ENCODE measurements at places on chromosomes 13 and 19. TPM values are rescaled to one million over a fixed set of nuclear protein-coding genes. Genes with fewer than 3 reads are reported as not detected.

DNA sequence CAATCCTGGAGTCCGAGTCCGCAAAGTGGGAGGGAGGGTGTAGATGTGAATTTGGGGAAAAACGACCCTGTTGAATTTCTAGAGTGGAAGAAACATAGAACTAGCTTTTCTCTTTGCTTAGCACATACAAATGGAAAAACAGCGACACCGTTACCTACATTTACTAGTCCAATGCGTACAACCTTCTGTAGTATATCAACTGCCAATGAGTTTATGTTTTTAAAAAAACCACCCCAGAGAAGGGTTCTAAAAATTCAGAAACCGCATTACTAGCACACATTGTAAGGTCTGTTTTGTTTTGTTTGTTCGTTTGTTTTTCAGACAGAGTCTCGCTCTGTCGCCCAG, 332 bp upstream of the SUPT20H start:
- no peak for DNase-seq
- peak overlapping the region; percentile 90 for H3K27ac ChIP-seq
- H3K27me3 ChIP-seq, result no peaks in the 10 kb centered on the region
- H3K4me1 ChIP-seq, result peaks cover 14% of the 10 kb centered on the region
- peak overlapping the region; percentile 94 for H3K4me3 ChIP-seq

DNA sequence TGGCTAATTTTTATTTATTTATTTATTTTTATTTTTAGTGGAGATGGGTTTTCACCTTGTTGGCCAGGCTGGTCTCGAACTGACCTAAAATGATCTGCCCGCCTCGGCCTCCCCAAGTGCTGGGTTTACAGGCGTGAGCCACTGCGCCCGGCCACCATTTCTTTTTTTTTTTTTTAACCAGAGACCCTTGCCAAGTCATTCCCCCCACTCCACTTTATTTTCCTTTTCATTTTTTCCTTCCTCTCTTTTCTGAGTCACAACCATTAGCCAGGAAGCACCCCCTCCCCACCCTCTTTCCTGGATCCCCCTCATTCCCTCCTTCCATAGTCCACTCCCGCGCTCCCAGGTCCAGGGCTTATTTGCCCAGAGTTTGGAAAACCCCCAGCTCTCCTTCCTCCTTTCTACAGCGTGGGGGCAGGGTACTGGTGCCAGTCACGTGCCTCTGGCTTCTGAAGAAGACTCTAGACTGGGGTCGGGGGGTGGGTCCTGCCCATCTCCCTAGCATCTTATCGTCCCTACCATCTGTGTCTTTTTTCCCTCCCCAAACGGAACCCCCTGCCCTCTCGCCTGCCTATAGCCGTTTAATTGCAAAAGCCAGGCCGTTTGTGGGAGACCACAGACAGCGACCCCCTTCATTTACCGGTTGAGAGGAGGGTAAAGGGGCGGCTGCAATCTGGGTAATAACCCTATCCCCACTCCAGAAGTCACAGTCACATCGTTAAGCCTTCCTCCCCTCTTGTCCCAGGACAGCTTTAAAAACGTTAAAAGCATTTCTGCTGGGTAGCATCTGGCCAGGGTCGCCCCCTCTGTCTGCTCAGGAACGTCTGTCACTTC, 1.1 kb upstream of the CALR start:
- peaks cover 53% of the 10 kb centered on the region for H3K4me1 ChIP-seq
- no peaks in the 10 kb centered on the region for H3K27me3 ChIP-seq
- H3K4me3 ChIP-seq, result peak overlapping the region; percentile 97
- DNase-seq, result peak; percentile 74
- H3K36me3 ChIP-seq, result peaks cover 28% of the 10 kb centered on the region

- no peak for DNase-seq
These were observed 76.2 kb upstream of the TNFSF11 start for GRCh38 chr13:42497798-42498197.

Gene MKNK2
- total RNA-seq, result 123 TPM

Measured in stomach (tissue), 19 donors.